ENCODE measurements at places on chromosomes 6 and 20.
A peak's percentile ranks its signal among the peaks of the same experiment; 100 is the strongest.

DNA sequence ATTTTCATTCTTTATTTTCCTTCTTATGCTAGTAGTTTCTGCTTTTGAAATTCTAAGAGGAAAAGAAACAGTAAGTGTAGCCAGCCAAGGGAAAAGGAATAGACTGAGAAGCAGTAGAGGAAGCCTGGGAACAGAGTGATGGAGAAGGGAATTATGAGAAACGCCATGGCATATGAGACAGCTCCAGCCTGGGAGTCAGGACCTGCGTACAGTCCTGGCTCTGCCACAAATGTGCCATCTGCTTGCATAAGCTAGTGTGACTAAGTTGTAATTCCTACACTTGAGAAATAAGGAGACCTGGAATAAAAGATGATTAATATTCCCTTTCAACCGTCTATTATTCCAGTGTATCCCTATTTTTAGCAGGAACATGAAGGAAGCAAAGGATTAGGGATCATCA is 47.5 kb downstream of the OSTM1 start:
- no peak for DNase-seq

GRCh38 chr20:44527716-44528199 is 5.9 kb upstream of the SERINC3 start:
- no peak for DNase-seq

GRCh38 chr6:166645896-166646295 is 18.8 kb upstream of the RPS6KA2 start:
- no peak for DNase-seq

GRCh38 chr20:62367136-62367632 is at the start of gene LAMA5:
Gene LAMA5 (minus strand): TSS chr20:62367312. CDS start chr20:62367245, 67 bp downstream.
- peak; percentile 70 for DNase-seq

DNA sequence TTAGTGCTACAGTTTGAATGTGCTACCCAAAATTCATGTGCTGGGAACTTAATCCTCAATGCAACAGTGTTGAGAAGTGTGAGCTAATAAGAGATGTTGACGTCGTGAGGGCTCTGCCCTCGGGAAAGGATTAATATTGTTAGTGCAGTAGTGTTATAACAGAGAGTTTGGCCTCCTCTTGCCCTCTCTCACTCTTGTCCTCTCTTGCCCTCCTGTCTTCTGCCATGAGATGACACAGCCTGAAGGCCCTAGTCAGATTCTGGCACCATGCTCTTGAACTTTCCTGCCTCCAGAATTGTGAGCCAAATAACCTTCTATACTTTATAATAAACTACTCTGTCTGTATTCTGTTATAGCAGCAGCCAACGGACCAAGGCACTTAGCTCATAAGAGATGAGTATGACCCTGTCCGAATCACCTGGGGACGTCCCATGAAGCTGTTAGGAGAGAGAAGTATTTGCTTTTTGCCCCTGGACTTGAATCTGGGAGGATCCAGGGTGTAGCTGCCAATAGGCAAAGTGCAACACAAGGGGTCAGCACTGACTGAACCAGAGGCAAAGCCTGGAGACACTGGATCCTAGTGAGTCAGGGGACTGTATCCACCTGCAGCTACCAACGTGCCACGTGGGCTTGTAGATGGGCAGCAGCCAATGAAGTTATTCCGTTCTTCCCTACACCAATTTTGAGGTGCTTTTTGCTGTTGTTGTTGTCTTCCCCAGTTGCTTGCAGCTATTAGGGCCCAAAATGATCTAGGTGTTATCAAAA is 233.7 kb downstream of the THBS2 start:
- peak; percentile 60 for DNase-seq

GRCh38 chr20:40710603-40711002 is 21.6 kb upstream of the MAFB start:
- no peak for DNase-seq

GRCh38 chr6:155154158-155154830 is 109.5 kb upstream of the CLDN20 start:
- peak; percentile 45 for DNase-seq

DNA sequence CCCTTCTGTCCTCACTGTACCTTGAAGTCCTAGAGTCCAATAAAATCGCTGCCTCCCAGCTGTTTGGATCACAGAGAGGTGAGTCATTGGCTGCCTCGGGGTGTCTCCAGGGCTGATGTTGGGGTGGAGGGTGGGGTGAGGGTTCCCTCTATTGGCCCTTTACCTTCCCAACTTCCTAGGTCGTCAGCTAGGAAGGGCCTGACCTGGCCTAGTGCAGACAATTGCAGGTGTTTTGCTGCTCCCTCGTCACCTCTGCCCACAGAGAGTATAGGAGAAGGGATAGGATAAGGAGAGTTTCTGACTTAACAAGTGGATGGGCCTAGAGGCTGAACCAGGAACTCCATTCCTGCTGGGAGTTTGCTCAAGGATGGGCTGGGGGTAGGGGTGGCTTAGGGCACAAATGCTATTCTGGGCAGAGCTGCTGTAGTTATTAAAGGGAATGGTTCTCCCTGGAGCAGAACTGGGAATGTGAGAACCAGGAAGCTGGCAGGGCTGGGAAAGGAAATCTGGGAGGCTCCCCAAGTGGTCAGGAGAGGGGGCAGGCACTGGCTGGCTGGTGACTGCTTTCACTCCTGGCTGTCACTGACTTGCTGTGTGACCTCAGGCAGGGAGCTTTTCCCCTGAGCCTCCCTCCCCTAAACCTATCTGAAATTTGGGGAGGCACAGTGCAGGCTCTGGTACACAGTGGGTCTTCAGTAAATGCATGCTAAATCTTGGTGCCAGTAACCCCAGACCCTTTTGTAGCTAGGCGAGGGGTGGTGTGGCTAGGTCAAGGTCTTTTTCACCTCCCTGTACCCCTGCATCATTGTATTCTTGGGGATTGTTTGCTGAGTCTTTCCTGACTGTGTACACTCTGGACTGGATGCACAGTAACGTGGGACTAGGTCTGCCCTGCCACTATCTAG is 1.5 kb downstream of the TP53INP2 start:
- peak; percentile 23 for DNase-seq

- no peak for DNase-seq
Measured at GRCh38 chr6:164845773-164846172, 463.6 kb downstream of the C6orf118 start.

DNA sequence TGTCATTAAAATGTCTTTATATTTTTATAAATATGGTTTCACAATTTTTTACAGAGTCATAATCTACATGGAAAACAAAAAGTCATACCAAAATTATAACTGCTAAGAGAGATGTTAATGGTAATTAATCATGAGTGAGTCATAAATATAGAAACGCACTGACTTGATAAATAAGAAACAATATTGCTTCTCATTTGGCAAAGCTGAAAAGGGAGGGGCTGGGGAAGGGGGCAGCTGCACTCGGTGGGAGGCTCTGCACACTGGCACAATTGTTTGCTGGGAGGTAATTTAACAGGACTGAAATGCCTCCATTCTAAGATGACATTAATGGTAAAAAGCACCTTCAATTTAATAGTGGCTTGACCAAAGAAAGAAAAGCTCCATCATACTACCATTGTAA is 133.3 kb upstream of the AGPAT4 start:
- no peak for DNase-seq

DNA sequence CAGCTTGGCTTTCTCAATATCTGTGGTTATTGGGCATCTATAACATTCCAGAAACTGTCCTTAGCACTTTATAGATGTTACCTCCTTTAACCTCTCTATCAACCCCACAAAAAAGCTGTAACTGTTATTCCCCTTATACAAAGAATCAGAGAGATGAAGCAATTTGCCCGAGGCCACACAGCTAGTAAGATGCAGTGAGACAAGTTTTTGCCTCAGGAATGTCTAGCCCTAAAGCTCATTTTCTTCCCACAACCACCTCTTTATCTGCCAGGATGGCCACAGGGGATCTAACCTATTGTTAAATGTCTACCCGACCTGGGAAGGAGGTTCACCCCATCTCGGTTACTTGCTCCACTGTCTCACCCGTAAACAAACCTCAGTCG is 31.9 kb upstream of the TCP11 start:
- DNase-seq, result peak; percentile 64

DNA sequence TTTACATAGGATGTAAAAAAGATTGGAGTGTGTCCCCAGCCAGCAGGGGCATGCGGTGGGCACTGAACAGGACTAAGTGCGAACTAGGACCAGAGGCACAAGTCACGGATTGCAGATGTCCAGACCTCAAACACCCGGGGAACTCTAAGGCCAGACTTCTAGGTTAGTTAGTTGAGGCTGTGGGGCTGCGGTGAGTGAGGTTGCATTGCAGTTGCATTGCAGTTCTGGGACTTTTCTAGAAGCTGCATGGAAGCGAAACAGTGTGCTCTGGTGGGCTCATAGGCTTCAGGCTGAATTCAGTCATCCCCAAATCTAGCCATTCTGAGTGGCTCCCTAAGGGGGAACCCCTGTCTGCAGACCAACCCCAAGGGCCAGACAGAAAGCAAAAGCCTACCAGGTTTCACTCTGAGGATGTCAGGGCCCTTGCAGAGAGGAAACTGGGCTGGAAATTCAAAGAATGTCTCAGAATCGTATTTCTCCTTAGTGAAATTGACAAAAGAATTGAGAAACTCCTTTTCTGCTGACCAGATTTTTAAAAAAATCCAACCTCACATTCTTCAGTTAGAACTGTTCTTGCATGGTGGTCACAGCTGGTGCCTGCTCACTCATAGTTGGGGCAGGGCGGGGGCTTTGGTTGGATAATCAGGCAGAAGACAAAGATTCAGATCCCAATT is 182.8 kb downstream of the ZDHHC14 start:
- no peak for DNase-seq

- DNase-seq, result no peak
Measured at GRCh38 chr6:162921510-162922040, 193.8 kb downstream of the PACRG start.

GRCh38 chr6:33781131-33781975 is 7.6 kb downstream of the LEMD2 start:
- DNase-seq, result peak; percentile 96

DNA sequence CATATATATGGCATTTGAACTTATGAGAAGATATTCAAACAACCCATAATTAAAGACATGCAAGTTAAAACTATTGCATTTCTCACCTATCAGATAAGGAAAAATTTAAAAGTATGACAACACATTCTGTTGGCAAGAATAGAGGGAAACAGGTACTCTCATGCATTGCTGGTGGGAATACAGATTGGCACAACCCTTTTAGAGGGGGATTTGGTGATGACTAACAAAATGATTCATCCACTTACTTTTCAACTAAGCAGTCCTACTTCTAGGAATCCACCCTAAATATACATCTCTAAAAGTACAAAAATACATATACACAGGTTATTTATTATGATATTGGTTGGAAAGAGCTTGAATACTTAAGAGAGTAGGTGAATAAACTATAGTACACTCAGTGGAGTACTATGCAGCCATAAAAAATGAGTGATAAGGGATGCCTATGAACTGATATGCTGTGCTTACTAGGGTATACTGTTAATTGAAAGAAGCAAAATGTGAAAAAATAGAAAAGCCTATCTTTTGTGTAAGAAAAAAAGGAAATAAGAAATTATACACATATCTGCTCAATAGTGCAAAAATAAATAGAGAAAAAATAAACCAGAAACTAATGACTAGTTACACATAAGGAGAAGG is 42.2 kb downstream of the ADAT2 start:
- DNase-seq, result no peak

DNA sequence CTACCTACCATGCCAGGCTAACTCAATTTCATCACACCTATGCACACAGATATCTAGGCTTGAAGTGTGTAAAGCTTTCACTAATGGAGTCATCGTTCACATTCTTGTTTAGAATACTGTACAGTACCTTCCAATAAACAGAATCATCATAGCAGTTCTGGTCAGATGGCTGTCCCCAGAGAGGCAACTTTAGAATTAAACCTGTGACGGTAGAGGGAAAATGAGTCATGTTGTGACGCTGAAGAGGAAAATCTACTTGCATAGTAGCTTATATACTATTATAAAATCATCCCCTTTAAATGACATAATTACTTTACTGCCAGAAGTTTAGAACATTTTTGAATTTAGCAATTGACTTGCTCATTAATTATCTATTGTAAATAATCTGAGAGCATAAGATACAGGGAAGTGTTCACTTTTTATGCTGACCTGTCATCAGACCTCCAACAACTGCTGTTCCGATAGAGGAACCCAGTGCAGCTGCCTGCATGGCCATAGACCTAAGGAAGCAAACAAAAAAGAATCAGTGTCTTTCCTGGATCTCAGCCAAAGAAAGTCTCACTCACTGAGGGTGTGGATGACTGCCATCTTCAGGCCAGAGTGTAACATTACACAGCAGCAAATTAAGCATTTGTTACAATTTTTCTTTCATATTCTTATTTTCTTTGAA is 29.8 kb downstream of the RHAG start:
- peak; percentile 70 for DNase-seq

GRCh38 chr20:24754691-24755090 is 194.4 kb upstream of the CST7 start:
- no peak for DNase-seq

DNA sequence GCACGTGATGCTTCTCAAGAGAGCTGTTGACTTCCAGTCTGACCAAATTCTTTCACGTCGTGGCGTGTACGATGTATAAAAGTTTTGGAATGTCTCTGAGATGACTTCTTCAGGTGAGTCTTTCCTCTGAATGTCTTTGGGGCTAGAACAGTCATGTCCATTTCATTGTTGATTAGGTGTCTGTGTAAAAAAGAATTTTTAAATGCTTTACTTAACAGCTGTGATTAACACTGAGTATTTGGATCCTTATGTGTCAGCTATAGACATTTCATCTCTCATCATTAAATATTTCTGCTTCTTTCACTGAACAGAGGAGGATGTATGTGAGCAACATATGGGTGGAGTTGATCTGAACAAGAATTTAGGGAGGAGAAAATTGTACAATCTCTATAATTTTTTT is 29.3 kb upstream of the KIF13A start:
- no peak for DNase-seq

- DNase-seq, result no peak
Measured at GRCh38 chr6:40419377-40419776, 167.8 kb downstream of the LRFN2 start.

DNA sequence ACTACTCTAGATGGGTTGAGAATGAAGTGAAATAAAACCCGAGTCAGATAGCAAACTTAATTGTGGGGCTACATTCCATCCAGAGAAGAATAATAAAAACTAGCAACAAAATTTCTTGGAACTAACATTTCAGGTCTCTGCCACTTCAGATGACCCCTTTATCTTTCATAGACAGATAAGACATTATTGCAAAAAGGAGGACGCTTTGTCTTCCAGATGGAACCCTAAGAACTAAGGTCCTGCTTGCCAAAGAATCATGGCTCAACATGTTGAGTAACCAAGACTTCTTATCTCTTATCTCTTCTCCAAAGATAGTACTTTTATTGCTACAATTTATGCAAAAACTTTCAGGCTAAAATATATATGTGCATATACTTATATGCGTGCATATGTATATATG is 221.1 kb upstream of the PREP start:
- DNase-seq, result no peak
